ENCODE measurements at places on chromosomes 2 and 18. TPM values are rescaled to one million over a fixed set of nuclear protein-coding genes. Genes with fewer than 3 reads are reported as not detected.

The CHAC2 gene
- total RNA-seq, result 9.1 TPM

The IL36G gene
- not detected for total RNA-seq

The PLGLB2 gene
- total RNA-seq, result 1.8 TPM

The ITGA6 gene
- total RNA-seq, result 17.7 TPM

All from activated CD4-positive, alpha-beta memory T cell treated with anti-CD3 and anti-CD28 coated beads, Interleukin-2, amount 10 ng/mL, durations not matched to agents 7 days and 5 days (primary cell).